Testis (tissue), 5 donors: ENCODE measurements at places on chromosomes 6 and 20. TPM values are rescaled to one million over a fixed set of nuclear protein-coding genes. Genes with fewer than 3 reads are reported as not detected.
A peak's percentile ranks its signal among the peaks of the same experiment; 100 is the strongest.

DNA sequence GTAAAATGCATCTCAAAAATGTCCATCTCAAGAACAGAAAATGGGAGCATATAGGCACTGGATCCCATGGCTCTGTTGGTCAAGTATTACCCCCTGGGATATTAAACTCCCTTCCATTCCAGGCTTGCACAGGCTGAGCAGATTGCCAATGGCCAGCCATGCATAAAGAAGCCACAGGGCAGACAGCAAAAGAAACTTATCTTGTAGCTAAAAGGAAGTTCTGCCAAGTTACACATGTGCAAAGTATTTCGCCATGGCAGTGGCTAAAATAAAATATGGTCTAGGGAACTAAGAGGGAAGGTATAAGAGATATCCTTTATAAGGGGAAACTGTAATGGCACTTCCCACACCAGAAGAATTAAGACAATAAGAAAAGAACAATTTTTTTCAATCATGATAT is 415.6 kb upstream of the BTBD3 start:
- no peak for DNase-seq

DNA sequence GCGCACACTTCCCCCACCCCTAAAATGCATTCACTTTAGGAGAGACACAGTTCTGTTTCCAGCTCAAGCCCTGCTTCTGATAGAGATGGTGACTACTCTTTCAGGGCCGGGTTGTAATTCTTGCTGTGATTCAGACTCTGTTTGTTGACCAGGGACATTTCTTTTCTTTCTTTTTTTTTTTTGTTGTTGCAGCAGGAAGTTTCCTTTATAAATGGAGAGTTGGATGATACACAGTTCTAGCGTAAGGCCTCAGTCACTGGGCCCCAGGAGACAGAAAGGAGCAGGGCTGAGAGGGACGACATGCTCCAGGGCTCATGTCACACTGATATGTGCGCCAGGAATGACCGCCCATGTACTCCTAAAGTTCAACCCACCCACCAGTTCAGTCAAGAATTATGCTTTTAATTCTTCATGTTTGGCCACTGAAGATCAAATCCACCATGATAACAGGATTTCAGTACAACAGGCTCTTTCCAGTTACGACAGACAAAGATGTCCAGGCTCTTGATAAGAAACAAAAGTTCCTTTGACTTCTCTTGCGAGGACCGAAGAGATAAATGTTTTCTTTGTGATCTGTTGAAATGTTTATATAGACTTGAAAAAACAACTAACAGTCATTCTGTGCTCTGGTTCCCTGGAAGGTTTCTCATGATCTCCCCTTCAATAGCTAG is 142.5 kb downstream of the CD164 start:
- no peak for DNase-seq

- DNase-seq: peak; percentile 42
Measured at GRCh38 chr20:36496707-36497669, 44.3 kb upstream of the MYL9 start.

DNA sequence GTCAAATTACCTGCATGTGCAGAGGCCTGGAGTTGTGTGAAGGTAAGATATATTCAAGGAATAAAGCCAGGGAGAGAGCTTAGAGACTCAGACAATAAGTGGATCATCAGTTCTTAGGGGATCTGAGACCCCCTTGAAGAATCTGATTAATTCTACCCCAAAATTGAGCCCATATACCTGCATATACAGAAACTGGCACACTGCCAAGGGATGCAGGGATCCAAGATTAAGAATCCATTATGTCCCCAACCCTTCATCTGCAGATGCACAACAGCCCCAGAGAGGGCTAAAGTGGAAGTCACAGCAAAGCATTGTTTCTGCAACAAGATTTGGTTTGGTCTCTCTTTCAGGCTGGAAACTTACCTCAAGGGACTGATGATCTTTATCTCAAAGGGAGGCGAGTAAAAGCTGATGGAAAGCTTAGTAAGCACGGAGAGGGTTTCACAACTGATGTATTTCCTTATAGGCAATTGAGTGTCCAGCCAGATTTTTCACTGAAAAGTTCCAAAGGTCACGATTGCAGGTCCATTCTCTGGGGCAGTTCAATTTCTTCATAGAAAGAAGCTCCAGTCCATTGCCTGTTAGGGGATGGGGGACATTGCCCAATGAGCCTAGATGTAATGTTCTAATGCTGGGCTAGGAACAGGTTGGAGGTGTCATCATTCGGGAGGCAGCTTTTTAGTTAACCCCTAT is 20.9 kb upstream of the STK35 start:
- no peak for DNase-seq

GRCh38 chr20:5535125-5535756 is 215.0 kb upstream of the SHLD1 start:
- DNase-seq: no peak

DNA sequence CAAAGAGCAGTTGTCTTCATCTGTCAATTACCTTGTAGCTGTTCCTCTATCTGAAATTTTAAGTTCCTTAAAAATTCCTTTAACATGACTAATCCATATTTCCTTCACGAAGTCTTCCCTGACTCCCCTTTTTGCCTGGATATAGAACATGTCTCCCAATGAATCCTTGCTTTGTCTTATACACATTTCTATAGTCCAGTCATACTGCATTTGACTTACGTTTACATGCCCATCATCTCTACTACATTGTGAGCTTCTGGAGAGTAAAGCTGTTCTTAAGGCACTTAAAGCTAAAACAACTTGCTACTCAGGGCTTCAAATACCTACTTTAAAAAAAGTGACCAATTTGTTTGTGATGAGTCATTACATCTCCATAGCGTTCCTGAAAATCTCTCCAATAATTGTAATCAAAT is 4.9 kb downstream of the REV3L start:
- no peak for DNase-seq

DNA sequence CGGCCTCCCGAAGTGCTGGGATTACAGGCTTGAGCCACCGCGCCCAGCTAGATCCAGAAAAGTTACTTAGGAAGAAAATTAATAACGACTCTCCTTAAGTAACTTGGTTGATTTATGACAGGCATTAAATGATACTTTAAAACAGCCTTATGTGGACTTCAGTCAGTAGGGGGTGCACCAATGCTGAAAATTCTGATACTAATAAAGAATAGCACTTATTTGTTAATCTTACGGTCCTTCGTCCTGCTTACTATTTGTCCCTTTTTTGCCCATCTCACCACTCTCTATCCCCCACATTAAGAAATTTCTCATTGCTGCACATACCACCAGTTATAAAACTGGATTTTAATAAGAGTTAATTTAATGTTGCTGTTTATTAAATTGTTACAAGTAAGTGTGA is 12.7 kb upstream of the PRELID3B start:
- DNase-seq: peak; percentile 42

DNA sequence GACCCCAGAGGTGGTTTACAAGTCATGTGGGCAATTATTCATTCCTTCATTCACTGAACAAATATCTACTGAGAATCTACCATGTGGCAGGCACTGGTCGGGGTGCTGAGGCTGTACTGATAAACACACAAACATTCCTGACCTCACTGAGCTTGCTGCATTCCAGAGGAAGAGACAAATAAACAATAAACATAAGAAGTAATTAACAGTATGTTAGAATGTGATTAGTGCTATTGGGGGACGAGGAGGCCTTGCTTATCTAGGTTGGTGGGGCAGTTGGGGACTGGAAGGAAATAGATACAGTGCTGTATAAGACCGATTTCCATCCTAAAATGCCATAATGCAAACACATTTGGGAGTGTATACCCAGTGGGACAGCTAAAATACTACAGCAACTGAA is 44.1 kb downstream of the MAK start:
- no peak for DNase-seq

DNA sequence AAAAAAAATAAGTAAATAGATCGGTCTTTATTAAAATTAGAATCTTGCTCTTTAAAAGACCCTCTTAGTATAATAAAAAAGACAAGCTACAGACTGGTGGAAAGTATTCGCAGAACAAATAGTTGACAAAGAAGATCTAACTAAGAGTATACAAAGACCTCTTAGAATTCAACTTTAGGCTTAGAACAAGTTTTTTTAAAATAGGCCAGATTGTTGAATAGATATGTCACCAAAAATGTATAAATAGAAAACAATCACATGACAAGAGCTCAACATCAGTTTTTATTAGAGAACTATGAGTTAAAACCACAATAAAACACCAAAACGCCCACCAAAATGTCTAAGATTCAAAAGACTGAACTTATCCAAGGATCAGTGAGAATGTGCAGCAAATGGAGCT is 632.7 kb upstream of the PTCHD4 start:
- no peak for DNase-seq

GRCh38 chr20:20896606-20897005 is 184.2 kb upstream of the RALGAPA2 start:
- DNase-seq: no peak

DNA sequence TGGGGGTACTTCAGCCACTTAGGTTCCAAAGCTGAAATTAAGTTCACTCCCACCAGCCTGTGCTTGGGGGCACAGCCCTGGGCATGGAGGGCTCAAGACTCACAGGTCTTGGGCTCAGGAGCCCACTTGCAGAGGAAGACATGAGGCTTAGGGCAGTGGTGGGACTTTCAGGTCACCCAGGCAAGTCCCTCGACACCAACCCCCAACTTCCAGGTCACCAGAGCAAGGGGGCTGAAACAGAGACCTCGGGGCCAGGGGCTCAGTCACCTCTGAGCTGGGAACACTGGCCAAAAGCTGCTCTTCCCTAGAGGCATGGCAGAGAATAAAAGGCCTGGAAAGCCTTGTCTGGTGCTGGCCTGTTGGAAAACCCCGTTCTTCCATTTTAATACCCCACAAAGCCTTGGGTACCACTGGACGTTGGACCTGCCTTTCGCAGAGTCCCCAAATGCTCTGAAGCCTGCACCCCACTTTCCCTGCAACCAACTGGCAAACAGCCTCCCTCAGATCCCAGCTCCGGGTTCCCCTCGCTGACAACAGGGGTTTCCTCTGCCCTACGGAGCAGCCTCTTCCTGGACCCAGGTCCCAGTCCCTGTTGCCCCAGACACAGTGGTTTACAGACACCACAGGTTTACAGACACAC is 160.9 kb upstream of the PMEPA1 start:
- DNase-seq: no peak

DNA sequence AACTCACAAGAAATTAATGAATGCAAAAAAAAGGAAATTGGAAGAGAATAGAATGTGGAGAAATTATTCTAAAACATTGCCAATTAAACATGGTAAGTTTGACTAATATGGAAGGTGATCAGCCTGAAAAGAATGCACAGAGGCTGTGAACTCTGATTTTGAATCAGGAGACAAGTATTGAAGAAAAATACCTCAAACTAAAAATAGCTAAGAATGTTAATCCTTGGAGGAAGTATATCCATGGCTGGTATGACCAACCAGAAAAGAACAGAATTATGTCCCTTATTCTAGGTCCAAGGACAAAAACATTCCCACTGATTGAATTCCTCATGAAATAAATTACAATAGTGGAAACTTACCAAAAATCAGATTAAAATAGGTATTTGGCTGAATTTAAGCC is 7.3 kb upstream of the RIMS1 start:
- no peak for DNase-seq

- DNase-seq: peak; percentile 80
Measured at GRCh38 chr6:6851059-6851948, 256.5 kb upstream of the RREB1 start.

DNA sequence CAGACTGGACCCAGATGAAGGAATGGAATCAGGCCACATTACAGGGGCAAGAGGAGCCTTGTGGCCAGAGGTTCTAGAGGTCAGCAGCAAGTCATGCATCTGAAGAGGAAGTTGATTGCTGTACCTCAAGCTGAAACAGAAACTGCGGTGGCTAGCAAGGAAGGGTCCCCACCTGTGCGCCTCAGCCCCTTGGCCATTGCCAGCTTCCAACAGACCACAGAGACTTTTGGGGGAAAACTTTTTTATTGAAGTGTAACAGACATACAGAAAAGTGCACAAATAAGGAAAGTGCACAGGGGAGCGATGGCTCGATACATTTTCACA is 26.8 kb upstream of the SLC9A8 start:
- DNase-seq: no peak

DNA sequence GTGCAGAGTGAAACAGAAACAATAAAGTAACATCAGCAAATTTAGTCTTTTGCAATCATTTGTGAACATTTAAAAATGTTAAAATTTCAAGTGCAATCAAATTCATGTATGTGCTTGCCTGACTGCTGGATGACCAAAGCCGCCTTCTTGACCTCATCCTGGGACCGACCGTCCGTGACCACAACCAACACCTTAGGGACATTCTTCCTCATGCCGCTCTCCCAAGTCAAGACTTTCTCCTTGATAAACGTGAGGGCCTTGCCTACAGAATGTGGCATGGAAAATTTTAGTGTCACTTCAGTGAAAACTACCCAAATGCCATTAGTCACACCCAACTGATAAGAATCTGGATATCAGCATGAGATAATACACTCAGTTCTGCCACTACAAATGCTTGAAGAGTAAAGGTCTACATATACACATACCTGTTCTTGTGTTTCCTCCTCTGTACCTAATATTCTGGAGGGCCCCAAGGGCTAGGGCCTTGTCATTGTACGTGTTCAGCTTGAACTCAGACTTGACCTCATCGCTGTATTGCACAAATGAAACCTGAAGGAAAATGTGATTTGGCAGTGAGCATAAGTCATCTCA is 86.8 kb downstream of the COL12A1 start:
- no peak for DNase-seq

GRCh38 chr6:26571592-26572296 is 25.0 kb upstream of the ABT1 start:
- peak; percentile 69 for DNase-seq

DNA sequence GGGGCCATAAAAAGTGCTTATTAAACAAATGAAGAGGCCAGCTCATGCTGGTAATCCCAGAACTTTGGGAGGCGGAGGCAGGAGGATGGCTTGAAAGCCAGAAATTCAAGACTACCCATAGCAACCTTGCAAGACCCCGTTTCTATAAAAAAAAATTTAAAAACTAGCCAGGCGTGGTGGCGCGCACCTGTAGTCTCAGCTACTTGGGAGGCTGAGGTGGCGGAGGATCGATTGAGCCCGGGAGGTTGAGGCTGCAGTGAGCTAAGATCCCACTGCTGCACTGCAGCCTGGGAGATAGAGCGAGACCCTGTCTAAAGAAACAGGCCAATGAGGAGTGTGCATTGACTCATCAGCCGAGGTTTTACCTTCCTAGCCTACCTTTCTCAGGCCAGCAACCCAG is 15.2 kb downstream of the NPEPL1 start:
- no peak for DNase-seq

- no peak for DNase-seq
Measured at GRCh38 chr6:100452998-100453397, 11.7 kb downstream of the SIM1 start.

GRCh38 chr20:10745790-10746189 is 72.0 kb upstream of the JAG1 start:
- no peak for DNase-seq

BTN3A1 gene
- 10.6 TPM for total RNA-seq

RFX6 gene
- 0.94 TPM for total RNA-seq

SIGLEC1 gene
- 4.3 TPM for total RNA-seq

PROCR gene
- 8.2 TPM for total RNA-seq

LTA gene
- 2.6 TPM for total RNA-seq

CFAP206 gene
- total RNA-seq: 48.8 TPM

TAP1 gene
- 57.4 TPM for total RNA-seq

HLA-DPA1 gene
- 26.5 TPM for total RNA-seq
